GM12892 (cell line): ENCODE measurements at places on chromosomes 11 and 22.

DNA sequence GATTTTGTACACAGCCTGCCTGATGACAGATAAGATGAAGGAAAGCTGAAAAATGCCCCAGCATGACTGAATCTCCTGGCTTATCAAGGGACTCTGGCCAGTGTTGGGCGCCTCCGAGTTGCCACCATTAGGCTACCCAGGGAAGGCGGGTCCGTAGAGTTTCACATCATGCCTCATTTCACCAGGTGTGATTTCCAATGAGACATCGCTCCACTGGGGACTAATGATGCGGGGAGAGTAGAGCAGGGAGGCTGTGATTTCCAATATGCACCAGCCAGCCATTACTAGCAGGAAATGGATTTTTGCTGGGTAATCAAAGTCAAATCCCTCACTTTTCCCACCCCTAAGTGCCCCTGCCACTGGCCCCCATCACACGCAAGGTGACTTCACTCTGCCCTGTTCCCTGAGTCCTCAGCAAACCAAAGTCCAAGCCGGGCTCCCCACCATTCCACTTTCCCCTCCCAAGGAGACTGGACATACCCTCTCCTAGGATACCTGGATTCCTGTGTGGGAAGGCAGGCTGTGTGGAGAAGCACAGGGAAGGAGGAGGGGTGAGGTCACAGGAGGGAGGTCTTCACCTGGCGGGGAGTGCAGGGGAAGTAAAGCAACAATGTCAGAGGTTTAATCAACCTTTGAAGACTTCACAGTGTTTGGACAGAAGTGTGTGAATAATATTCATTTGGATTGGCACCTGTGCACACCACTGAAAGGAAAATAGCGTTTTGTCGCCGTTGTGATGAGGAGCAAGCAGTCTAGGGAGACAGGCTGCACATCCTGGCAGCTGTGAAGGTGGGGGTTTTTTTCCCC, 613.3 kb upstream of the CADM1 start:
- DNase-seq, result no peak

- DNase-seq, result peak; percentile 79
Measured at GRCh38 chr11:72821920-72822799, 7.9 kb downstream of the ATG16L2 start.

DNA sequence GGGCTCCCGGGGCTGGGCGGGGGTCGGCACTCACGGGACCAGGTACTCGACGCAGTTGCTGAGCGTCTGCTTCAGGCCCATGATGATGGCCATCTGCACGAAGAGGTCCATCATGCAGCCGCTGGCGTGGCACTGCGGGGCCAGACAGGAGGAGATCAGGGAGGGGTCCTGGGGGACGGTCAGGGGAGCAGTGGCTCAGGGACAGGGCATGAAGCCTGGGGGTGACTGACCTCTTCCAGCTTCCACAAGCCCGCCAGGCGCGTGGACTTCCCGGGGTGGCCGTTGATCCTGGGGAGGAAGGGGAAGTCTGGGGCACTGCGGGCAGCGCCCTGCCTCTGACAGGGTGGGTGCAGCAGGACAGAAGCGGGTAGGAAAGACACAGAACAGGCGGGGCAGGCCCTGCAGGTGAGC, 6.1 kb upstream of the SIGIRR start:
- DNase-seq, result no peak

GRCh38 chr11:68524681-68525080, 64.1 kb downstream of the PPP6R3 start:
- no peak for DNase-seq

GRCh38 chr11:111089759-111090158, 155.8 kb upstream of the POU2AF2 start:
- DNase-seq, result no peak

DNA sequence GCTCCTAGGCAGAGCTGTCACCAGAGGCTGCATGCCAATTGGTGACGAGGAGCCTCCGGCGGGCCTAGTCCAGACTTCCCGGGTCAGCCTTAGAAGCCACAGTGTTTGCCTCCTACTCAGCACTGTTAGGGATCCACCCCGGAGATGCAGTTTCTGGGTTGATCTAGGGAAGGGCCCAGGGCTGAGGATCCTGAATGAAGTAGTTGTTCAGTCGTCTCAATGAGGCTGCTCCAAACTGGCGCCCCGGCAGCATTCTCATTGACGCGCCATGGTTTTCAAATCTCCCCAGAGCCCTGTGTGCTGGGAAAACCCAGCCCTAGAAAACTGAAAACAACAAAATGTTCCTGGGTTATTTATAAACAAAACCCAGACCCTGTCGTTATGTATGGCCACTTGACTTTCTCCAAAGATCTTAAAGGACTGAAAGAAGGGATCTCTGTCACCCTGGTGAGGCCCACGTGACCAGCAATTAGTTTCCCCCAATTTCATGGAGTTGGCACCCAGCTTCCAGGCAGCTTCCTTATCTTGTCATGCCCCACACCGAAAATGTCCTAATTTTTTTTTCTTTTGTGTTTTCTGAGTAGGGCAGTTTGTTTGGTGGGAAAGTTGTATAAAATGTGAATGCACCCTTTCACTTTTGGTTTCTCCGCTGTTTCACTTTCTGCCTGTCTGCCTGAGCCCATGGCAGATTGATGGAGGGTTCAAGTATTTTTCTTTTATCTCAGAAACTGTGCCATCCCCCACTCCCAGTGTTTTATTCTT, 2.0 kb upstream of the EHD1 start:
- no peak for DNase-seq

DNA sequence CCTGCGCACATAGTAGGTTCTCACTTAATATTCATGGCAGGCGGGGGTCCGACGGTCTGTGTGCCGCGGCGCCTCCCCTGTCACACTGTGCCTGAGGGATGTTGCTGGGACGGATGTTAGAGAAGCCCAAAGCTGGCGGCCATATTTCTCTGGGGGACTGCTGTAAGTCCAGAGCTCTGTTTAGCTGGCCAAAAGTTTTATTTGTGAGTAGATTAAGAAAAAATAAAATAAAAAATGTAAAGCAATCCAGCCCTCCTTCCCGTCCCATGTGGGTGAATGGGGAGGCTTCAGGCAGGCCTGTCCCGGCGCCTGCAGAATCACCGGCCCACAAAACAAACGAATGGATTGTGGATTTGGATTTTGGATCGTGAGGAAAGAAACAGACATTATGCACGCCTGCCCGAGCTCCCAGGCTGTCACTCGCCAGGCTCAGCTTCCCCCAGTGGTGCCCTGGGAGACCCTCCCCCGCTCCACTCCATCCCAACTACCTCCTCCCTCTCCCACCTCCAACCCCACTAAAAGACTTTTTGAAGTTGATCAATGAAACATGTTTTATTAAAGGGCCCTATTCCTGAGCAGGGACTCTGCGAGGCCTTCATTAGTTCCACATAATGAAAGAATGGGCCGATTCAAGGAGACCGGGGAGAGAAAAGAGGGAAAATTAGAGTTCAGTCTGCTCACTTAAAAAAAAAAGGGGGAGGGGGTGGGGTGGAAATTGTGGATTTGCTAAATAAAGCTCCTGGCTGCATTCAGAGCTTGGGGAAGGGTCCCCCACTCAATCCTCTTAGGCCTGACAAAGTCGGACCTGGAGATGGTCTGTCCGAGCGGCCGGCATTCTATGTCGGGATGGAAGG, 20.4 kb upstream of the SCUBE1 start:
- no peak for DNase-seq

DNA sequence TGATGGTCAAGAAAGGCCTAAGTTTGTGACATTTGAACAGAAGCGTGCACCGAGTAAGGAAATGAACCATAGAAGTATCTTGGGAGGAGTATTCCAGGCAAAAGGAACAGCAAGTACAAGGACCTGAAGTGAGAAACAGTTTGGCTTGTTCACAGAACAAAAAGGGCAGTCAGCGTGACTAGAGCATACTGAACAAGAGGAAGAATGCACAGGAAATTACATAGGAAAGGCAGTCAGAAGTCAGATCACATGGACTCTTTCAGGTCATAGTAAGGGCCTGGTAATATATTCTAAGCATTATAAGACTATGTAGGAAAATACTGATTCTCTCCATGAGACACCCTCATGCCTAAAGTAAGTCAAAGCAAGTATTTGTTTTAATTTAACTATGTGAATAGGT, 52.3 kb upstream of the GAB2 start:
- DNase-seq, result no peak

GRCh38 chr11:12123273-12123672, 12.9 kb downstream of the MICAL2 start:
- no peak for DNase-seq

DNA sequence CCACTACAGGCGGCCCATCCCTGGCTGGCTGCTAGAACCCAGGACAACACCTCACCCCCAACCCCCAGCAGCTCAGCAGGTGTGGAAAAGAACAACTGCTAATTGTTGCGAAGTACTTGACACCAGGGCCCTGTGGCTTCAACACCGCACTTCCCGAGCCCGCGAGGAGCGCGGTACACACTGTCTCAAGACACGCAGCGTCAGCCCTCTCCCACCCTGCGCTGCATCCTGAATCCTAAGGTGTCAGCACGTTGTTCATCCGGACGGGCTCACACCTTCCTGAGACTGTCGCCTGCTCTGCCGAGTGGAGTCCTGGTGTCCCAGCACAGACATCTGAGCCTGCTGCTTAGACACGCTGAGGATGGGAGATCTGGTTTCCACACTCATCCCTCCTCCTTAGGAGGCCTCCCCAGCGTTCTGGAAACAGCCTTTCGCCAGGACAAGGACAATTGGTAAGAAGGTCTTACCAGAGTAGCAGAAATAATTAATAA, 1336.2 kb downstream of the BRD1 start:
- no peak for DNase-seq

- DNase-seq, result no peak
Measured at GRCh38 chr22:30043161-30043560, 37.1 kb upstream of the HORMAD2 start.
